Tibial nerve (tissue), 4 donors: ENCODE measurements at places on chromosomes 12 and 14. TPM values are rescaled to one million over a fixed set of nuclear protein-coding genes. Genes with fewer than 3 reads are reported as not detected.
A peak's percentile ranks its signal among the peaks of the same experiment; 100 is the strongest.

- no peak for DNase-seq
Observed at GRCh38 chr14:47186486-47186885, 488.9 kb downstream of the MDGA2 start.

GRCh38 chr12:130428116-130428515 lies 90.4 kb downstream of the PIWIL1 start:
- DNase-seq = no peak

- no peak for DNase-seq
Observed at GRCh38 chr14:51442513-51443175, 202.6 kb downstream of the TMX1 start.

- no peak for DNase-seq
Observed at GRCh38 chr14:68692916-68693771, 99.7 kb downstream of the ZFP36L1 start.

GRCh38 chr12:59736786-59737185 lies 141.0 kb downstream of the SLC16A7 start:
- no peak for DNase-seq

DNA sequence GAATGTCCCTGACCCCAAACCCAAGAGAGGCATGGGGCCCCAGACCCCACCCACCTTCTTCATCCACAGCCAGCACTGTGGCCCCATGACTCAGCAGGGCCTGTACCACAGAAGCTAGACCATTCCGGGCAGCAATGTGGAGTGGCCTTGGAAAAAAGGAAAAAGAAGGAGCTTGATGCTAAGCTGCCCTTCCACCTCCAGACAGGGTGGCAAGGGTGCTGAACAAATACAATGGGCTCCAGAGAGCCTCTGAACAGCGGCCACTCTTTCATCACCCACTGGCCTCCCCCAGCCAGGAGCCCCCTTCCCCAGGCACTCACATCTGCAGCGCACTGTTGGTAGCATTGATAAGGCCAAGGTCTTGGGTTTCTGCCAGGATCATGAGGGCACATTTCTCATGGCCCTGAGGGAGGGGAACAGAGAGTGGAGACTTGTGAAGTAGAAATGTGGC lies 13.9 kb downstream of the SLC39A5 start:
- DNase-seq = no peak

- DNase-seq = no peak
Observed at GRCh38 chr14:74239848-74240793, 872 bp downstream of the VSX2 start.

DNA sequence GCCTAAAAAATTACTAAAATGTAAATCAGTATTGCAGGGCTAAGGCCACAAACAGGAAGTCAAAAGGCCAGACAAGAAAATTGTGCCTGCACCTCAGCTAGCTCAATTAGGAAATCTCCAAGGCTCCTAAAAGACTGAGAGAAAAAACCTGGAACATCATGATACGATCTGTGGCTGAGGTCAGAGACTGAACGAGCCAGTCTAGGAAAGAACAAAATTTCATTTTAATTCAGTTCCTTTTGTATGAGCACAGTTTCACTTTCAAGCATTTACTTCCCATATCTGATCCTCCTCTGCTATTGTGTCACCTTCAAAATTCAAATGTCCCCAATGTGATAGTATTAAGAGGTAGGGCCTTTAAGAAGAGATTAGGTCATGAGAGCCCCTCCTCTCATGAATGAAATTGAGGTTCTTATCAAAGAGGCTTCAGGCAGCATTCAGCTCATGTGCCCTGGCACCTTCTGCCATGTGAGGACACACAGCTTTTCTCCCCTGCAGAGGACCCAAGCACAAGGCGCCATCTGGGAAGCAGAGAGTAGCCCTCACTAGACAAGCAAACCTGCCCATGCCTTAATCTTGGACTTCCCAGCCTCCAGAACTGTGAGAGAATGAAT lies 14.8 kb downstream of the PRKAB1 start:
- no peak for DNase-seq

DNA sequence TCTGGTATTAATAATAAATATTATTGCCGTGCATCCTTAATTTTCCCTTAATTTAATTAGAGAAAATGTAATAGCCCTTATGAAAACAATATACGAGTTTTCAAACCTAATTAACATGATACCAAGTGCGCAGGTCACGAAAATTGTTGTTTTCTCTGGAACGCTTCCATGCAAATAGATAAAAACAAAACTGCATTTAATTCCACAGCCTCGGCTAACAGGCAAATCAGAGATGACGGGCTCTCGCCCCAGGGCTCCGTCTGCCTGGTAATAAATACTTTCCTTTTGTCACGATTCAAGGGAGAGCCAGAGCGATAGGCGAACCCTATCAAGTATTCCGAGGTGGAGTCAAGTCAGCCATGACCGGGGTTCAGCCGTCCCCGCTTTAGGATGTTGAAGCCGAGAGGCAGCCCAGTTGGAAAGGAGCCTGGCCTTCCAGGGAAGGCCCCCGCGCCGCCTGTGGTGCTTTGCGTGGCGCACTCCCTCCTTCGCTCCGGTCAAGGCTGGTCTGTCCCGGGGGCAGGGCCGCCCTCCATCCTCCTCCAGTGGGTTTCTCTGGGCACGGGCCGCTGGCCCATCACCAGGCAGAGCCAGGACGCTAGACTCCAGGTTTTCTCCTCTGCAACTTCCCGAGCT lies 137.8 kb upstream of the GSC start:
- DNase-seq = no peak

DNA sequence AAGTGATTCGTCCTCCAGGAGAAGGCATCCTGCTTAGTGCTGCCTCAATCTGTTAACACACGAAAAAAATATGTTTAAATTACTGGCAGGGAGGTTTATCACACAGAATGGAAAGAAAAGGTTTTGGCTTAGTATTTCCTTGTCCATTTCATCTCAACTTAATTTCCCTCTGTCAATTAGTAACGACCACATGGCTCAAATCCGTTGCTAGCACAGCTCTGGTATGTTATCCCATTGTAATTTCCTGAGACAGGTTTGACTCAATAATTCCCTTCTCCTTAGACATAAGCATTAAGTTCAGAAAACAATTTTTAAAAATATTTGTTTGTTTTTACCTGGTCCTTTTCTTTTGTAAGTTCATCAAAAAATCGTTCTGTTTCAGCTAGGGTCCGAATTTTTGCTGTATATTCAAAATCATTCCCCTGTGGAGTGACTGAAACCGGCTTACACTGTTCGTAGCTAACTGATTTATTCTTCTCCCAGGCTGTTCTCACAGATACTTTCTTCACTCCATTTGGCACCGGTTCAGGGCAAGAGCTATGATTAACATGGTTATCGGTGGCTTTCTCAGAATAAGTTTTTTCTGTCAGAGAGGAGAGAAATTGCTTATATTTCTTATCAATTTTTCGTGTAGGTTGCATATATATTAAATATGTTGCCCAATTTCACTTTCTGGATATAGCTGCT lies 10.1 kb upstream of the PITPNM2 start:
- DNase-seq = no peak

GRCh38 chr14:102154121-102154520 lies 14.4 kb downstream of the WDR20 start:
- no peak for DNase-seq

DNA sequence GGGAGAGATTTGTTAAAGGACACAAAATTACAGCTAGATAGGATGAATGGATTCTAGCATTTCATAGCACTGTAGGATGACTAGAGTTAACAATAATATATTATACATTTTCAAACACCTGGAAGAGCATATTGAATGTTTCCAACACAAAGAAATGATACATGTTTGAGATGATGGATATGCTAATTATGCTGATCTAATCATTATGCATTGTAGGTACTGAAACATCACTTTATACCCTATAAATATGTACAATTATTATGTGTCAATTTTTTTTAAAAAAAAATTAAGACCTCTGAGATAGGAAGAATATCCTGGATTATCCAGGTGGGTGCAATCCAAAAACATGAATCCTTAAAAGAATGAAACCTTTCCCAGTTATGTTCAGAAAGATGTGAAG lies 100.3 kb upstream of the CPNE8 start:
- DNase-seq = no peak

- DNase-seq = no peak
Observed at GRCh38 chr12:71010143-71010479, 89.6 kb upstream of the PTPRR start.

DNA sequence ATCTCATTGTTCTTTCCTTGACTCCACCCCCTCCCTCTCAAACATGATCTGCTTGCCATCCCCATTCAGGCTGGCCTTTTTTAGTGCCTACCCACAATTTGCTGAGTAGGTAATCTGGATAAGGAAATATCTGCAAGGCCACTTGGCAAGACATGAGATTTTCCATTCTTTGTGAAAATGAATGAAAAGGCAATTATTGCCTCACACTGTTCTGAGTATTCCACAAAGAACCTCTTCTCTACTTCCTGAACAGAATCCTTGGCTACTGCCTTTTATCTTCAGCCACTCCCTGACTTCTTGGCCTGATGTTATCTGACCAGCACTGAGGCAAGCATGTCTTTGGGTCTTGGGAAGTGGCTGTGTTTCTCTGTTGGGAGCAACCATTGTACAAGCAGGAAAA lies 263.2 kb upstream of the ATP2B1 start:
- DNase-seq = peak; percentile 43

- DNase-seq = no peak
Observed at GRCh38 chr12:68290126-68290525, 36.7 kb upstream of the IL22 start.

DNA sequence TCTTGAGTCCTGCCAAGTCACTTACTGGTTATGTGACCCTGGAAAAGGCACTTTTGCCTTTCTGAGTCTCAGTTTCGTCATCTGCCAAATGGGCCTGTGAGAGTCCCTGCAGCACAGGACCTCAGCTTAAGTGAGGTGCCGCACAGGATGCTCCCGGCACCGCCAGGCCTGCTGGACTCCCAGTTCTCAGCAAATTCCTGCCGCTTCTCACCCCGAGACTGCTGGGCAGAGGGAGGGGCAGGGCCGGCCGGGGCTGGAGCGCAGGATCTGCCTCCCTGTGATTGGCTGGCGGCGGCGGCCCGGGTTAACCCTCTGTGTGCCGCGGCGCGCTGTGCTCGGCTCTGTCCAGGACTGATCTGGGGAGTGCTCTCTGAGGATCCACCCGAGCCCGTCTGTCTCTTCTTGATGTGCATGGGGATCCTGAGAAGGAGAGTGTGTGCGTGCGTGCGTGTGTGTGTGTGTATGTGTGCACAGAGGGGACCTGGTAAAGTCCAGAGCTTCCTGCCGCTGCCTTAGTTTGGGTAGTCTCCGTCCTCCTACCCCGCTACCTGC lies 8.6 kb downstream of the SETD1B start:
- peak; percentile 27 for DNase-seq

DNA sequence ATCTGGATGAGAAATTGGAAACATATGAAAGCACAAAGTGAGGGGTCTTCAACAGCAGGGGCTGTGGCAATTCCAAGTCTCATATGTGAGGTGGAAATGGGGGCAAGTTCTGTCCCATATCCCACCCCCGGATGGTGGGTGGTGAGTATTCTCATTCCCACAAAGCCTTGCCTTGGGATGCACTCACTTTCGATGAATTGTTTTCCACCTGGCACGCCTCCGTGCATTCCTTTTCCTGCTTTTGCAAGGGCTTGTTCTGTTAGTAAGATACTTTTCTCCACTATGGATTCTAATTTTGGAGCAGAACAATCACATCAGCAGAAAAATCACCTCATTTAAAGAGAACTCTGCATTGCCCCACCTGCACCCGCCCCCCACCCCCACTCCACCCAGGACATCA lies 3.1 kb downstream of the LACRT start:
- DNase-seq = no peak

GRCh38 chr12:5623411-5623810 lies 191.5 kb downstream of the NTF3 start:
- DNase-seq = no peak

DNA sequence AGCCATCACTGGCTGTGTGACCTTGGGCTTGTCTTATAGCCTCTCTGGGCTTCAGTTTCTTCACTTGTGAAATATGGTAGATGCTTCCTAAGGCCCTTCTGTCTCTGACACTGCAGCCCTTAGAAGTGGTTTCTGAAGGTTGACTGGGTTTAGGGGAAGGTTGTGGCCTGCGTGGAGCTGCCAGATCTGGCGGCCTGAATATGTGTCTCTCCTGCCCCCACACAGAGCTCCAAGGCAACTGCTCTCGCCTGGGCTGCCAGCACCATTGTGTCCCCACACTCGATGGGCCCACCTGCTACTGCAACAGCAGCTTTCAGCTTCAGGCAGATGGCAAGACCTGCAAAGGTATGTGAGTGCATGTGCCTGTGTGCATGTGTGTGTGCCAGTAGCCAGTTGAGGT lies 4.0 kb downstream of the LRP1-AS start:
- no peak for DNase-seq

DNA sequence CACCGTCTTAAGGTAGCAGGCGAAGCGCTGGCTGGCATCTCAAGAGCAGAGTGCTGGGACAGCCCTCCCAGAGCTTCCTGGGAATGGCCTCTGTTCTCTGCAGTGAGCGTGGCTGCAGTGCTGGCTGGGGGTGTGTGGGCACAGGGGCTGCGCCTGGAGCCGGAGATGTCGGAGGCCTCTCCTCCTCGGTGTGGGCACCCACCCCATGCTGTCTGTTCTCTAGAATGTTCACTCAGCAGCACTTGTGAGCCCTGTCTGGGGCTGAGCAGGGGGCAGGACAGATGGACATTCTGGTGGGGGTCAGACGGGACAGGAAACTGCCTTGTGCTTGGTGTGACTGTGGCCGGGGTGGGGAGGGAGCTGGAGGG lies 15.9 kb downstream of the FBRSL1 start:
- DNase-seq = no peak

GRCh38 chr12:128969480-128970055 lies 116.3 kb downstream of the GLT1D1 start:
- no peak for DNase-seq

DNA sequence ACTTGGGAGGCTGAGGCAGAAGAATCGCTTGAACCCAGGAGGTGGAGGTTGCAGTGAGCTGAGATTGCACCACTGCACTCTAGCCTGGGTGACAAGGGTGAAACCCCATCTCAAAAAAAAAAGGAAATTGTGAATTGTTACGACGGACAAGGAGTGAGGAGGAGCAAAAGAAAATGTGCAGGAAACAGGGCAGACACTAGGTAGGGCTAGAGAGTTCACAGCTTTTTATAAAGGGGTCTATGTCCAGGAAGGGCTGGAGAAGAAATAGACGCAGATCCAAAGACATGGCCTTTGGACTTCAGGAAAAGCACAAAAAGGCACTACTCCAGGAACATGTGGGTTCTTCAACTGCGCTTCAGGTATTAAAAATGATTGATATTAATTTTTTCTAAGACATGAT lies 34.4 kb downstream of the ATG14 start:
- no peak for DNase-seq

- no peak for DNase-seq
Observed at GRCh38 chr14:24279301-24280186, 8.1 kb upstream of the RABGGTA start.

The GPR135 gene
- total RNA-seq = 10.8 TPM

The CPNE8 gene
- 20.7 TPM for total RNA-seq

The OR4E1 gene
- not detected for total RNA-seq

The KLRB1 gene
- not detected for total RNA-seq

The OVCH1 gene
- total RNA-seq = not detected

The ASB2 gene
- total RNA-seq = 0.60 TPM

The KRT77 gene
- total RNA-seq = not detected

The AQP2 gene
- total RNA-seq = not detected

The ACRBP gene
- 1.8 TPM for total RNA-seq

The LRFN5 gene
- total RNA-seq = 10.3 TPM

The TPH2 gene
- total RNA-seq = not detected

The SLC22A17 gene
- 55.9 TPM for total RNA-seq

The KITLG gene
- total RNA-seq = 14.7 TPM

The ZFHX2 gene
- total RNA-seq = 2.1 TPM

The RILPL1 gene
- total RNA-seq = 24.3 TPM

The KDM2B gene
- total RNA-seq = 15.5 TPM

The LYZ gene
- total RNA-seq = 9.6 TPM
